ENCODE measurements at places on chromosomes 7 and 10.

- DNase-seq: no peak
Measured at GRCh38 chr10:123245264-123245663, 91.1 kb downstream of the BUB3 start.

DNA sequence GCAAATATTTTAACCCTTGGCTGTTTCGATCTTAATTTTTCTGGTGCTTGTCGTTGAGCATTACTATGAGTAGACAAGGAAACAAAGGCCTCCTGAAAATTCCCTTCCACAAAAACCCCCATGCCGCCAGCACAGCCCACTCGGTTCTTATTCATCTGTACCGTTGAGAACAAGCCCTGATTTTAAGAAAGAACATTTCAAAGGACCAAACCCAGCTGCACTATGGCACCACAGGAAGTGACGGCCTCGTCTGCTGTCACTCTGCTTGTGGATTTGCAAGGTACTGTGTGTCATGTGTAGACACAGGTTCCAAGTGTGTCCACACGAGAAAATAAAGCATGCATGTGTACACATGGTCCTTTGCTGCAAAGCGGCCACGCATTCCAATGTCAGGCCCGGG, 285.2 kb downstream of the DNAJB6 start:
- DNase-seq: no peak

DNA sequence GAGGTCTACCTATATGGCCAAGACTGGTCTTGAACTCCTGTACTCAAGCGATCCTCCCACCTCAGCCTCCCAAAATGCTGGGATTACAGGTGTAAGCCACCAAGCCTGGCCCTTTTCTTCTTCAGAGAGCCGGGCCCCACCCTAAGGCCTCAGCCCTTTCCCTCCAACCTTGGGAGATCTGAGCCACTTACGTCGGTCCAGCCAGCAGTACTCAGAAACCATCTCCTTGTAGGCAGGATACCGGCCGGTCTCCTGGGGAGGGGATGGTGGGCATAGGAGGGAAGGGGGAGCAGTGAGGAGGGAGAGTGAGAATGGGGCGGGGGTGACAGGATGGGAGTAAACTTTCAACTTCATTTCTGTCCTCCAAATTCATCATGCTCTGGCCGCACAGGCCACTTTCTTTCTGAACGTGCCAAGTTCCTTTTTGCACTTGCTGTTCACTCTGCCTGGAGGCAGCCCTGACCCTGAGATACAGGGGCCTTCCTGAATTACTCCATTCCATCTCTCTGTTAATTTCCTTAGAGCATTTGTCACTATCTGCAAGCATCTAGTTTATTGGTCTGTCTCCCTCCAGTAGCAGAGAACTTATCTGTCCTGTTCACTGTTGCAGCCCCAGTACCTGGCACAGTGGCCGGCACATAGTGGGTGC, 10.4 kb downstream of the PDZD7 start:
- DNase-seq: no peak

- DNase-seq: no peak
Measured at GRCh38 chr7:106152313-106152665, 40.2 kb upstream of the SYPL1 start.

DNA sequence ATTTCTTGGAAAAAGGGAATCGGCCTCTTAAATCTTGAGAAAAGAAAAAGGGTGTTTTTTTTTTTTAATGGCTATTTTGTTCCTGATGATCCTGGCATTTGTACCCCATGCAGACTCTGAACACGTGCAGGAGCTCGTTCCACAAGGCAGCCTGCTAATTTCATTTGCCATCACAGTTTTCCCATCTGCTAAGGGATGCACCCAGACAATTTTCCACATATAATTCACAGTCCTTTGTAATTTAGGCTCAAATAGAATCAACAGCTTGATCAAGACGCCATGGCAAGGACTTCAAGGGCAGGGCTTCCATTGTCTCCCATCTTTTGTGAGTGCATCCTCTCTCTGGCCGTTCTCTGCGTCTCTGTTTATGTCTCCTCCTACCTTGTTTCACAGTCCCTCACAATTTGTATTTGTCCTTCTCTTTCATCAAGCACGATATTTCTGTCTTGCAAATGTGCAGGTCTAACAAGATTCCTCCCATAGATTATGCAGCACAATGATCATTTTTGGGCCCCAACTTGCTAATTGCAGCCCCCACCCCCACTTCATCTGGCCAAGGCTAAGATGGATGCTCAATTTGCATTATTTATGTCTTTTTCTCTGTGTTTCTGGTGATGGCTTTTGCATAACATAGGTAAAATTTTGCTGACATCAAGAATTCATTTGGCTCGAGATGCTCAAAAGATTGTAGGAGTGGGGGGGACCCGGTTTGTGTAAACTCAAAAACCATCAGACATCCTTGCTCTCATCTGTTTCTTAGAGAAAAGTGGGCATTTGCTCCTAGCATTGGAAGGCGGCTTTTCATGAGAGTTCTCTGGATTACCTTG, 356.0 kb upstream of the NPVF start:
- DNase-seq: no peak

DNA sequence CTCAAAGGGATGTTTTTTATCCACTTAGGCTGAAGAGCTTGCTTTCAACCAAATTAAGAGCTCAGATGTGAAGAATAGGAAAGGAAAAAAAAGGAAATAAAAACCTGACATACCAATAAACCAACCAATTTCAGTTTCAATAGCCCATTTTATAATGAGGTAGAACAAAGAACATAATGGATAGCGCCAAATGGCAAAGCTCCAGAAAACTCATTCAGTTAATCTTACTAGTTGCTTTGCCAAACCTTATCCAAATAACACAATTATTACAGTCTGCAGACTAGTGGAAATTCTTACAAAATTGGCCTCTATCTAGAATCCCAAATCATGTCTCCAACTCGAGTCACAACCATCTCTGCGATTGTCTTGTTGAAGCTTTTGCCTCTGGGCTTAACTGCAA, 337.0 kb downstream of the CRPPA start:
- no peak for DNase-seq

DNA sequence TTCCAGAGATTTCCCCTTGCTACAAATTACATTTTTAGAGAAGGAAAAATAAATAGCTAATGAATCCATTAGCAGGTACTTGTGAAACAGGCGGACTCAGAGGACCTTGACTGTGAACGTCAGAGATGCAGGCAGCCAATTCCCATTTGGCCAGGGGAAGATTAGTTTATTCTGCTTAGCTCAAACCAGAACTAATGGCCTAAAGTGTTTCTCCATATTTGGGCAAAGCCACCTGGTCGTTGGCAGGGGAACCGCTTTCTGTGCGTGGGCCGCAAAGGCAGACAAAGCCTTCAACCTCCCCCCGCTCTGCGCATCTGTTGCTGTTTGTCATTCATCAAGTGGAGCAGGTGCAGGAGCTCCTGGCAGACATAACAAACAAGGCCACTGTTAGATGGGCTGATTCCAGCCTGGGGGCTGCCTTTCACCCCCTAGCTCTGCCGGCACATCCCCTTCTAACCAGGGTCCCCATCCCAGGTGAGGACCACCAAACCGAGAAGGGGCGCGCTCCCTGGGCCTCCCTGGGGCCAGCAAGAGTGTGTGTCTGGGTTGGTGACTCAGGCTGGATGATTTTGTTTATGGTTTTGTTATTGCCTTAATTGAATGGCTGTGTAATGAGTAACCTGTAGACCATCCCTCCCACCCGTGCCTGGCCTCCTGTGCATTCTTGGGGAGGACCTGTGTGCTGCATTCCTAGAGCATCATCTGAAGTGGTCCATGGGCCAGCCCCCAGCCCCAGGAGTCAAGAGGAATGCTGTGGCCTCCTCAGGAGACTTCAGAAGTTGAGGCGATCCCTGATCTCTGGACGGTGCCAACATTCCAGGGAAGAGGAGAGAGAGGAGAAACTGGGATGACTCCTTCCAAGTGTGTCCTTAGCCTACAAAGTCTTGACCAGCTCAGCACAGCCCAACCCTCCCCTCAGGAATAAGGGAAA, 14.5 kb upstream of the CPA1 start:
- DNase-seq: no peak

DNA sequence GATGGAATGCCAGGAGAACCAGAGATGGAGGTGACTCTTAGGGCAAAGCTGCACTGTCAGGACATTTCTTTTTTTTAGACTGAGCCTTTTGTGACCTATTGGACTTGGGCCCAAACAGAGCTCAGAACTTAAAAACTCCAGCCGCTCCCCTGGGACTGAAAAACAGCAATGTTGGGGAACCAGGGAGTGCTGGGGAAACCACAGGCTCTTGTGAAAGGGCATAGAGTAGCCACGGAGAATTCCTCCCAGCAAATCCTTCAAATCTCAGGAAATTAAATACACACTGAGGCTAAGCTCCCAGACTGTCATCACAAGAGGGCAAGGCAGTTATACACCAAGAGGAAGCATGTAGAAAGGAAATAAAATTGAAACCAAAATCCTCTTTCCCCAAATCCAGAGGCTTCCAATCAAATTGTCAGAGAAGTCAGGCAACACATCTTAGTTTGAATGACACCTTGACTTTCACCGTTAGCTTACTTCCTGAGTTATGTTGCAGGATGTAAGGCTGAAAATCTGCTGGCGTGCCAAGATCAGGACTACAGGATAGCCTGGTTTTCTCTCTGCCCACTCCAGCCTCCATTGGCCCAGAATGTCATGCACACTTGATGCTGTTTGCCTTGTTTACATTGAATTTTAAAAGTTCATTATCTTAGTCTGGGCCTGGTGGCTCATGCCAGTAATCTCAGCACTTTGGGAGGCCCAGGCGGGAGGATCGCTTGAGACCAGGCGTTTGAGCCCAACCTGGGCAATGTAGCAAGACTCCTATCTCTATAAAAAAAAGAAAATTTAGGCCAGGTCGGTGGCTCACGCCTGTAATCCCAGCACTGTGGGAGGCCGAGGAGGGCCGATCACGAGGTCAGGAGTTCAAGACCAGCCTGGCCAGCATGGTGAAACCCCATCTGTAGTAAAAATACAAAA, 2.6 kb upstream of the RFC2 start:
- DNase-seq: no peak

GRCh38 chr7:79806161-79806734, 328.4 kb upstream of the GNAI1 start:
- no peak for DNase-seq

GRCh38 chr10:4373098-4373497, 452.9 kb upstream of the AKR1E2 start:
- DNase-seq: no peak

DNA sequence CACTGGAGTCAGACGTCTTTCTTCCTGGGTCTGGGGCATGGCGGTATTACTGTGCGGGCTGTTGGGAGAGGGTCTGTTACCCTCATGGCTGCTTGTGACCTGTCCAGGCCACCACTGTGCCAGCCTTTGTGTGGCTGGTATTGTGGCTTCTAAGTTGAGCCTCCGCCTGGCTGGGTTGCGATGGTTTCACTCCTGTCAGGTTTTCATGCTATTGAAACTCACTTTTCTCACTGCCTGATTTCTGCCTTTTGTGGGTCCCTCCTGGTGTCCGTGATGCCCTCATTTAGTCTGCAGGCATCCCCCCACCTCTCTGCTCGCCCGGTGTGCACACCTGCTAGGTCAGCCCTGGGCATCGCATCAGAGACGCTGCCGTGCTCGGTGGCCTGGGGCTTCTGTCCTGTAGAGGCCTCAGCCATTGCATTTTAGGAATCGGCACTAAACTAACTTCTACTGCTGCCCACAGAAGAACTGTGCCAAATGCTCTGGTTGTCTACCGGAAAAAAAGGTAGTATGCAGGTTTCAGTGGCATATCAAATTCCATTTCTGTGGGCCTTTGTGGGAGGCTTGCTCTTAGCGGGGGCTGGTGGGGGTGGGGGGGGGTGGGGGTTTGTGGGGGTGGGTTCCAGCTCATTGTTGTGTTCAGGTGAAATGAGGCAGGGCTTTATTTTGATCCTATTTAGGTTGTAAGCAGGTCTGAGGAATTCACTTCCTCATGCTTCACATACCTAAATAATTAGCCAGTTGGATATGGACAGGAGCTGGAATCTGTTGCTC, 64.3 kb downstream of the MGMT start:
- no peak for DNase-seq

DNA sequence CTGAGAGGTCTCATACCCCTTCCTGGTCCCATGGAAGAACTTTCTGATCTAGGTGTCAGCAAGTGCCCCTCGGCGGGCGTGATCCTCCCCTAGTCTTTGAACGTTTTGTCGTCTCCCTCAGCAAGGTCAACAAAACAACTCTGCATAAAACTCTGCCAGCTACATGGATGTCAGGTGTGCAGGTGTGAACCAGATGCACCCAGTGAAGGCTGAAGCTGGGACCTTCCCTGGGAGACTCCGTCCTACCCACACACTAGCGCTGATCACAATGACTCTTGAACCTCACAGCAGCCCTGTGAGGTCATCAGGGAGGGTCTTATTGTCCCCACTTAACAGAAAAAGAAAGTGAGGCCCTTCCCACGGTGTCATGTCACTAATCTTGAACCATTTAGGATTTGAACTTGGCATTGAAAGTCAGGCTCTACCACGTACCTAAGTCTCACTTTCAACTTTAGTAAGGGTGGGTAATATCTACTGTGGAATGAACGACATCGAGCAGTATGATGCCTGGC, 68.1 kb downstream of the VSTM4 start:
- DNase-seq: no peak

DNA sequence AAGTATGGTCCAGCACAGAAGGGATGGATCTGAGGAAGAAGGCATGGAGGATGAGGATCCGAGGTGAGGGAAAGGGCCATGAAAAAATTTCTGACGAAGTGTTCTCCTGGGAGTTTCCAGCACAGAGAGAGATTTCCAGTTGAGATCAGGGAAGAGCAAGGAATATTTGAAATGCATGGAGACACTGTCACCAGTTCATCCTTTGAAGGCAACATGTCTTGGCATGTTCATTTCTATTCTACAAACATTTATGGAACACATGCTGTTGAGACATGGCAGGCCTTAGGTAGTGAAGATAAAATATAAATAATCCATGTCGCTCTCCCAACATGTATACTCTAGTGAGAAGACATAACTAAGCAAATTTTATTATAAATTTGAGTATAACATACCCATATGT, 234.0 kb upstream of the TCF7L2 start:
- no peak for DNase-seq

- DNase-seq: no peak
Measured at GRCh38 chr10:9362721-9363120, 1308.2 kb downstream of the GATA3 start.

GRCh38 chr7:28160551-28160991, 20.0 kb downstream of the JAZF1 start:
- no peak for DNase-seq

GRCh38 chr10:48748573-48748972, 63.9 kb downstream of the WDFY4 start:
- no peak for DNase-seq

DNA sequence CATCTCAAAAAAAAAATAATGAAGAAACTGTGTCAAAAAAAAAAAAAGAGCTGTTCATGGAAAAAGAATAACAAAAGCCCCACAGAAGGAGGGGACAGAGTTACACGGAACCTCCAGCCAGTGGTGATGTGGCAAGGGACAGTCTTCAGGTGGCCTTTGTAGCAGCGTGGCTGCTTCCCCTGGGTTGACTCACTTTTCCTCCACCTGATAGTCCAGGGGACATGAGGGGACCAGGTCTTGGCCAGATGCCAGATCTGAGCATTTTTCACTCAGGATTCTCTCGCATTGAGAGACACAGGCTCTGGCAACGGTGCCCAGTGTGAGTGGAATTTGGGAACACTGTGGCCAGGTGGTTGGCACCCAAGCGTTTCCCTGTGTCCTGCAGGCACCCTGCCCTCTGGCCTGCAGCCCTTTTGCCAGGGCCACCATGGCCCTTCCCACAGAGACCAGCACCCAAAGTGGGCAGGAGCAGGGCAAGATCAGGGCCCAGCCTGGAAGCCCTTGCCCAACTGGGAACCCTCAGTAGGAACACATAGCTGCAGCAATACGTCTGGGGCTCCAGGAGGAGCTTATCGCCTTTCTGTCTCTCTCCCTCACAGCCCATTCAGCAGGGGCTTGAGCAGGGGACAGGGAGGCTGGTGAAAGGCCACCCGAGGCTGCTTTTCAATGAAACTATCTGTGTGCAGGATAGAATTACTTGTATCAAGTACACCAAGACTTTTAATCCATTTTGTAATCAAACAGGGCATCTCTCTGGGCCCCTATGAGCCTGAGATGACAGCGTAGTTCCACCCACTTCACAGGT, 159.1 kb downstream of the UBE2H start:
- DNase-seq: no peak
